ENCODE measurements at places on chromosomes 12 and 14. TPM values are rescaled to one million over a fixed set of nuclear protein-coding genes. Genes with fewer than 3 reads are reported as not detected.

DNA sequence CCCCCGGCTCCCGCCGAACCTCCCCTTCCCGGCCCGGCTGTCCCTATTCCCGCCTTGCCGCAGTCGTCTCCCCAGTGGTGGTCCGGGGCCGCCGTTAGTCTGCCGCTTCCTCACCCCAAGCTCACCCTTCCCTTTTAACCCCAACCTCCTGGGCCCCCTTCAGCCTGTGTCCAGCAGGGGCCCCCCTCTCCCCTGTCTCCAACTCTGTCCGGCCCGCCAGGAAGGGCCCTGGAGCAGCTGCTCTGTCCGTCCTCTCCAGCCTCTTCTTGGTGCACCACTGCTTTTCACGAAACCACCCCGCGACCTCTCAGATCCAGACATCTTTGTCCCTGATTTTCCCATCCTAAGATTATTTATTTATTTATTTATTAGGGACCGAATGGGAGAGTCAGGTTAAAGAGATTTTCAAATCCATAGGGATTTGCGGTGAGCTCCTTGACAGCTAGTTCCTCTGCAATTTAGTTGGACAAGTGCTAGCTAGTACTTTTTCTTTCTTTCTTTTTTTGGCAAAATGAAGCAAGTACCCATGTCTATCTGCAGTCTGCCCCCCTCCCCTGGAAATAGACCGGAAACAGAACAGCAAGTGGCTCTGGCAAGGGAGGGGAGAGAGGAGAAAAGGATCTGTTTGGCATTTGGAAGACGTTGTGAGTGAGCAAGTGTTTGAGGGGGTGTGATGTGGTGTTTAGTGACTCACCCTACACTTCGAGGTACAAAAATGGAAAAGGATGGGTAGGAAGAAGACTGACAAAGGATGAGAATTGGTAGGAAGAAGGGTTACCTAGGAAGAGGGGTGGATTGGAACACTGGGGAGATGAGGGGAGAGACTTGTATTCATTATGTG is 632 bp downstream of the UBR7 start:
- DNase-seq: peak; percentile 83

Gene CBLN3
- total RNA-seq: 1.2 TPM

Gene DCN
- total RNA-seq: 480 TPM

- DNase-seq: no peak
Measured at GRCh38 chr12:68623984-68624383, 13.3 kb downstream of the RAP1B start.

- DNase-seq: no peak
Measured at GRCh38 chr12:78191611-78192010, 360.9 kb downstream of the NAV3 start.

DNA sequence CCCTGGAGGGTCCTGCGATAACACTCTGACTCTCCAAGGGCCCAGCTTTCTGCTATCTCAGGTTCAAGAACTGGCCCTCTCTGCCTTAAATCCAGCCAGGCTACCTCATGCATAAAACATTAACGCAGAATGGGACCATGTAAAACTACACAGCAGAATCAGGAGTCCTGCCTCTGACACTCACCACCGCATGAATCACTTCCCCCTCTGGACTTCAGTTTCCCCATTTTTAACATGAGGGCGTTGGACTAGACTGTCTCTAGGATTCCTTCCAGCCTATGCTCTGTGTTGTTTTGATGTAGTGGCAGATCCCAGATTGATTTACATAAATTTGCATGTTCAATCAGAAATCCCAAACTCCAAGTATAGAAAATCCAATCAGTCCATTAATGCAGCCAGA is 3.3 kb downstream of the NCKAP5L start:
- DNase-seq: no peak

- DNase-seq: no peak
Measured at GRCh38 chr12:12716151-12716792, 896 bp upstream of the CDKN1B start.

Gene FAM90A1
- total RNA-seq: not detected

GRCh38 chr14:36700651-36701050 is 39.0 kb downstream of the PAX9 start:
- DNase-seq: no peak

- no peak for DNase-seq
Measured at GRCh38 chr12:4168036-4168435, 105.5 kb upstream of the CCND2 start.

GRCh38 chr14:105184461-105184860 is 3.3 kb upstream of the NUDT14 start:
- DNase-seq: no peak

- DNase-seq: no peak
Measured at GRCh38 chr14:21149641-21150367, 6.1 kb downstream of the OR5AU1 start.

GRCh38 chr14:64363265-64363846 is 24.8 kb upstream of the MTHFD1 start:
- no peak for DNase-seq

GRCh38 chr12:77442633-77443032 is 377.3 kb upstream of the E2F7 start:
- no peak for DNase-seq

Gene DRAM1
- 5.4 TPM for total RNA-seq

DNA sequence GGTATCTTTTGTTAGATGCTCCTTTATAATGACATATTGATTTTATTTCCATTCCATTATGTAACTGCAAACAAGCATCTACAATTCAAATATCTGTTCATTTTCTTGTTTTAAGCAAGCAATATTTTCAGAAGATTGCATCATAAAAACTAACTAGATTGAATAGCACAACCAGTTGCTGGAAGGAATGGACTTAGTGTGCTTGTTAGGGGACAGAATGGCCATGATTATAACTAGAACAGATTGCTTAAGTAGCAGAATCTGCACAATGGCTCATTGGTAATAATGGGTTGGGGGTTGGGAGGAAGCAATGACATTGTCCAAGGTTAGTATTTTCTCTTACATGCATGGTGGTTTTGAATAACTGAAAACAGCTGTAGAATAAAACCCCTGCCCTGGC is 939.5 kb downstream of the SLC16A7 start:
- DNase-seq: no peak

- peak; percentile 61 for DNase-seq
Measured at GRCh38 chr12:52275686-52276085, 1.2 kb downstream of the KRT86 start.

Gene LRP1-AS
- total RNA-seq: not detected

Gene BORCS5
- total RNA-seq: 9.7 TPM

- no peak for DNase-seq
Measured at GRCh38 chr12:38391007-38391406, 74.4 kb downstream of the ALG10B start.

- no peak for DNase-seq
Measured at GRCh38 chr14:54364555-54365415, 32.0 kb upstream of the CDKN3 start.

- DNase-seq: peak; percentile 91
Measured at GRCh38 chr14:34714320-34715126, at the start of gene CFL2. CFL2 (minus strand) TSS chr14:34714593; CDS start chr14:34714540, 53 bp downstream.

Gene ACTR10
- 68.5 TPM for total RNA-seq

DNA sequence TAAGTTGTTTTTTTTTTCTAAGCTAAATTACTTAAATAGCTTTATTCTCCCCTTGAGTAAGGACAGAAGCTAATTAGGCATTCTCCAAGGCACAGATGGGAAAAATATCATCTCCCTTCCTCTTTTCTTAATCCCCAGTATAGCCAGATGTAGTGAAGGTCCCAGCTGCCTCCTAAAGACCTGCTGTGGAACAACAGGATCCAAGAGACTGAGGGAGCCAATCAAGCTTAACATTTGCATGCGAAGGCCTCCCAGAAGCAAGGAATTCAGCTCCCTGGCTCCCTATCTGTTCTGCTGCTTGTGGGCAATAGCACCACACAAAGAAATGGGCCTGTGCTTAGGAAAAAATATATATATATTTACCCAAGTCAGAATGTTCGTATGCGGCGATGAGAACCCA is 255.2 kb downstream of the SYT1 start:
- no peak for DNase-seq

Gene ATF1
- 26.4 TPM for total RNA-seq

Gene GUCY2C
- not detected for total RNA-seq

Gene VASH1
- 16.4 TPM for total RNA-seq

Gene TMEM117
- 7.5 TPM for total RNA-seq

Gene C12orf54
- total RNA-seq: not detected

GRCh38 chr12:466039-466438 is 6.3 kb downstream of the B4GALNT3 start:
- DNase-seq: no peak

DNA sequence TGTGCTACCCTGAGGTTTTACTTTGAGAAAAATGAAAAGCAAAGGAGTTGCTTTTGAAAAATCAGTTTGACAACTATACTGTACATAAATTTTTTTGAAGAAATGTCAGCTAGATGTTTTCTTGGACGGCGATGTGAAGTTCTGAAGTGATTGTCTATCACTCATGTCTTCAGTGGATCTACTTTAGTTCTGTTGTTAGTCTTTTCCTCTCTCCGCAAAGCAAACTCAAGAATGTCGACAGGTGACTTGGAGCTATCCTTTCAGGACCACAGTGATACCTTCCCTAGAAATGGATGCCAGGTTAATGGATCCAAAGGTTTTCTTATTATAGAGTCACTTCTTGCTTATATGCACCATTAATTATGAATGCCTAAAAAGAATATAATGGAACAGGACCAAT is 1.2 kb downstream of the PTPRO start:
- no peak for DNase-seq

Gene MIA2
- 24.0 TPM for total RNA-seq

GRCh38 chr14:62436261-62436660 is 609.0 kb downstream of the KCNH5 start:
- no peak for DNase-seq

DNA sequence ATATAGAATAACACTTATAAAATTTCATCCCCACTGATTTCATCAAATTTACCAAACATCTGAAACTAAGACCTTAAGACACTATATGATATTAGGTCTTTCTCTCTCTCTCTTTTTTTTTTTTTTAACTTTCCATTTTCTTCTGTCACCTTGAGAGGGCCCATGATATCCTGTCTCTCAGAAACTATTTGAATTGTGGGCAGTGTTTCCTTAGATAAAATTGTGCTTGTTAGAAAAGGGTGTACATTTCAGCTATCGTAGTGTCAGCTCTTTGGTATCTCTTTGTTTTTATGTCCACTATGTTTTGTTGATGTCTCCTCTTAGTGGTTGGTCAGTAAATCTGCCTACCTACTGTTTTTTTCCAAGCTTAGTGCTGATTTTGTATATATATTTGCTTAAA is 23.8 kb downstream of the DNM1L start:
- no peak for DNase-seq

DNA sequence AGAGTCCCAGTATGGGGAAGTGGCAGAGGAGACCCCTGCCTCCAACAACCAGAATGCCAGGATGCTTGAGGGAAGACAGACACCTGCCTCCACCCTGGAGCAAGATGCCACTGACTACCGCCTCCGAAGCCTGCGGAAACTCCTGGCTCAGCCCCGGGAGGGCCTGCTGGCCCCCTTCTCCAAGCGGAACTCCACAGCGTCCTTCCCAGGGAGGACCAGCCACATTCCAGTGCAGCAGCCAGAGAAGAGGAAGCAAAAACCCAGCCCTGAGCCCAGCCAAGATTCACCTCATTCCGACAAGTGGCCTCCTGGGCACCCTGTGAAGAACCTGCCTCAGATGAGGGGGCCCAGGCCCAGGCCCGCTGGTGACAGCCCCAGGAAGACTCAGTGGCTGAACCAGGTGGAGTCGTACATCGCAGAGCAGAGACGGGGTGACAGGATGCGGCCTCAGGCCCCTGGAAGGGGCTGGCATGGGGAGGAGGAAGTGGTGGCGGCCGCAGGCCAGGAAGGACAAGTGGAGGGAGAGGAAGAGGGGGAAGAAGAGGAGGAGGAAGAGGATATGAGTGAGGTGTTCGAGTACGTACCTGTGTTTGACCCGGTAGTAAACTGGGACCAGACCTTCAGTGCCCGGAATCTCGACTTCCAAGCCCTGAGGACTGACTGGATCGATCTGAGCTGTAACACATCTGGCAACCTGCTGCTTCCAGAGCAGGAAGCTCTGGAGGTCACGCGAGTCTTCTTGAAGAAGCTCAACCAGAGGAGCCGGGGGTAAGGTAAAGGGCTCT is 93.7 kb downstream of the B4GALNT3 start:
- no peak for DNase-seq

DNA sequence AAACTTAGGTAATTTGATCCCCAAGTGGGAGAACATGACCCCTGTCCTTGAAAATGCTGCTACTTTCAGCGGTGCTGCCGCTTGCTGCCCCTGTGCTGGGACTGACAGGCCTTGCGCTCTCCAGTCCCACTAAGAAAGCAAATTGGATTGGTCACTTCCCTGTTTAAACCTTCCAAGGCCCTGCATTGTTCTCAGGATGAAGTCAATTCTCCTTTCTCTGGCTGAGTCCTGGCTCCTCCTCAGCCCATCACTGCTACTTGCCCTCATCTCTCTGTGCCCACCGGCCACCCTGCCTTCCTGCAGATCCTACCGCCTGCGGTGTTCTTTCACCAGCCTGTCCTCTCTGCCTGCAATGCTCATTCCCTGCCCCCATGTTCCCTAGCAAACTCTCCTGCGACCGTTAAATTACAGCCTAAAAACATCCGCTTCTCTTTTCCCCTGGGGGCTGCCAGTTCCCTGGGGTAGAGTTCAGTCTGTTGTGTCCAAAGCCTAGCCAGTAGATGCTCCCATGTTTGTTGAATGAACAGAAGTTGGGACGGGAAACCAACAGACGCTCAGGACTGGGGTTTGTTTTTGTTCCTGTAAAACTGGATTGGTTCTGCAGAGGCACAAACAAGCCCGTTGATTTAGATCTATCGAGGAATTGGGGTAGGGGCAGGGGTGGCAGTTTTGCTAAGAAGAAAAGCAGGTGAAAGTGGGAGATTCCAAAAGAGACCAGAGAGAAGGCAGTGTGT is 127.3 kb upstream of the HIF1A start:
- DNase-seq: no peak

DNA sequence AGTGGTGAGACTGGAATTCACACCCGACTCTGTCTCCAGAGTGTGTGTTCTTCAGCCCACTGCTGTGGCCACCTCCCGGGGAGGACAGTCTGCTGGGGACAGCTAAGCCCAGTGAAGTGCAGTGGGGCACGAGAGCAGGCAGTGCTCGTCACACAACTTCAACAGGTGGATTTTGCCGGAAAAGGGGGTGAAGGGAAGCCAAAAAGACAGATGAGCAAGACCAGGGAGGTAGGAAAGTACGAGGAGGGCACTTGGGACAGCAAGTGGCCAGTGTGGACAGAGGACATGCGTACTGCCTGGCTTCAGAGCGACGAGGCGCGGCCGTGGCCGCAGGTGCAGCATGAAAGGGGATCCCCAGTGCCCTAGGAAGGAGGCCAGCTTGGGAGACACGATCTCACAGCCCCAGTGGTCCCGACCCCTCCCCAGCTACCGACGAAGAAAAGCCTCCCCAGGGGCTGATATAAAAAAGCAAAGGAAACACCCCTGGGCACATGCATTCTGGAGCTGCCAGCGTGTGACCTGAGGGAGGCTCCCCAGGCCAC is 96.1 kb downstream of the FBXL14 start:
- no peak for DNase-seq

DNA sequence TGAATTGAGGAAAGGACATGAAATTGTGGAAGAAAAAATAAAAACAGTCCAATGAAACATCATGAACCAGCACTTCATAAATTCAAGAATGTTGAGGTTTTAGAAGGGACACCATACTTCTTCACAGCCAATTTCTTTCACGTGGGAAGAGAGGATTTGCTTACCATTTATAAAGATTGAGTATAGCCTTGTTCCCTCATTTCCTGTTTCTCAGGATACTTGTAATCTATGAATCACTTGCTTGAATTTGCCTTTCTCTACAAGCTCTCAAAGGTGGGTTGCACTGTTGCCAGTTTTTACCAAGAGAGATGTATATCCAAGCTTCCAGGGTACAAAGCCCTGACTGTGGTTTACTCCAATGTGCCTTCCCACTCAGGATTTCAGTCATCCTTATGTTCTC is 116.1 kb downstream of the DUSP6 start:
- DNase-seq: no peak

- no peak for DNase-seq
Measured at GRCh38 chr14:69953266-69953915, 74.2 kb downstream of the SMOC1 start.

GRCh38 chr14:86129426-86129825 is 599.5 kb downstream of the FLRT2 start:
- no peak for DNase-seq
